ENCODE measurements at places on chromosomes 5 and 9.
A peak's percentile ranks its signal among the peaks of the same experiment; 100 is the strongest.

- no peak for DNase-seq
These were observed 52.6 kb upstream of the SH3PXD2B start for GRCh38 chr5:172506921-172507320.

DNA sequence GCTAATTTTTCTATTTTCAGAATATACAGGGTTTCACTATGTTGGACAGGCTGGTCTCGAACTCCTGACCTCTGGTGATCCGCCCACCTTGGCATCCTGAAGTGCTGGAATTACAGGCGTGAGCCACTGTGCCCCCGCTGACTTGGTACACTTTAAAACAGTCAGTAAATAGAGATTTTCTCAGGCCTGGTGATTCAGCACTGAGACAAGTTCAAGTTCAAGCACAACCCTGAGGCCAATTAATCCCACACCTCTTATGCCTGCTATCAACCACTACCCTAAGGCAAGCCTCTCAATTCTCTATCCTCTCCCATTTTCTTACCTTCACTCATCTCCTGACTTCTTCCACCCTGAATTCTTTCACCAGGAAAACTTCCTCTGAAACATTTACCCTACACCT is 18.9 kb downstream of the MUSK start:
- DNase-seq, result no peak

- DNase-seq, result no peak
These were observed 122.6 kb downstream of the FBXL17 start for GRCh38 chr5:108259306-108259705.

- no peak for DNase-seq
These were observed 27.1 kb downstream of the CCDC125 start for GRCh38 chr5:69305512-69305911.

- DNase-seq, result no peak
These were observed 4.6 kb downstream of the NRG2 start for GRCh38 chr5:140038373-140038957.

DNA sequence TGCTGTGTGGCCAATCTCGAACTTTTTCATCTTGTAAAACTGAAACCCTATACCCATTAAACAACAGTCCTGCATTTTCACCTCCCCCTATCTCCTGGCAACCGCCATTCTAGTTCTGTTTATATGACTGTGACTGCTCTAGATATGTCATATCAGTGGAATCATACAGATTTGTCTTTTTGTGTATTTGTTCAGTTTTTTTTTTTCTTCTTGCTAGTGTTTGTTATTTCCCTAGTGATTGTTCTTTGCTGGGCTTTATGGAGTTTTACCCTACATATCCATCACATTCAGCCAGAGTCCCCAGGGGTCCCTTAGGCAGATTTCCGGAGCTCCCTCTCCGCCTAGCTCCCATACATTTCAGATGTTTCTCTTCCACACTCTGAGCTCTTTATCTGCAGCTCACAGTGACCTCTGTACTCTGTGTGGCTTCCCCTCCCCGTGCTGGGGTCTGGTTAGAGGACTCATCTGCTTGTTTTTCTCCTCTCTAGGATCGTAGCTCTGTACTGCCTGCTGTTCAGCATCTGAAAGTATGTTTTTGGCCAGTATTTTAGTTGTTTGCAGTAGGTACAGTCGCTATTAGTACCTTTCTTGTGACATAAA is 25.1 kb upstream of the CARTPT start:
- DNase-seq, result no peak

DNA sequence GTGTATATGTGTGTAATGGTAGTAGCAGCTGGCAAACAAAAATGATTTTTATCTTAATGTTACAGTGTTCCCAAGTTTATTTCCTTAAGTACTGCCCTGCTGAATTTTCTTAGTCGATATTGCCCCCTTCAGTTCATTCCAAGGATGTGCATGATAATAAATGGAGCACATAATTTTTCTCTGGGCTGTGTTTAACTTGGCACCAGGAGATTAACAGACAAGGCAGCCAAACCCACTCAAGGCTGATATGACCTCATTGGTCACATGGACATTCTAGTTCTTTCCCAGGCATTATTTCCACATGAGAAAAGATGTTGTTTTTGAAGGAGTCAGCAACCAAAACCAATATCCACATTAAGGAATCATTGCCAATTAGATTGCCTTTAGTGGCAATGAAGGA is 61.8 kb downstream of the COX7C start:
- no peak for DNase-seq

DNA sequence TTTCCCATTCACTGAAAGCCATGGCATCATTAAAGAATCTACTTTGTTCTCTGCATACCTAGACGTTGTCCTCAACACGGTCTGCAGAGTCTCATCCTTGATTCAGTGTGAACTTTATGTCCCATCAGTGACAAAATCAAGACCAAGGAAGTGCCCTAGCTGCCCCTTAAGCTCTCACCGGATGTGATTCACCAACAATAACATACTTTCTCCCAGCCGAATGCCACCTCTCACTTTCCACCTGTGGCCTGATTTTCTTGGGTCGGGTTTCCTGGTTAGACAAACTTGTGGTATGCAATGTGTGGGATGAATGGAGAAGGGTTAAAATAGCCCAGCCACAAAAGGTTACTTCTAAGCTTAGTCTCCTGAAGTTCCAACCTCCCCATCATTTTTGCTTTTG is 145.3 kb upstream of the PAPPA start:
- DNase-seq, result no peak

DNA sequence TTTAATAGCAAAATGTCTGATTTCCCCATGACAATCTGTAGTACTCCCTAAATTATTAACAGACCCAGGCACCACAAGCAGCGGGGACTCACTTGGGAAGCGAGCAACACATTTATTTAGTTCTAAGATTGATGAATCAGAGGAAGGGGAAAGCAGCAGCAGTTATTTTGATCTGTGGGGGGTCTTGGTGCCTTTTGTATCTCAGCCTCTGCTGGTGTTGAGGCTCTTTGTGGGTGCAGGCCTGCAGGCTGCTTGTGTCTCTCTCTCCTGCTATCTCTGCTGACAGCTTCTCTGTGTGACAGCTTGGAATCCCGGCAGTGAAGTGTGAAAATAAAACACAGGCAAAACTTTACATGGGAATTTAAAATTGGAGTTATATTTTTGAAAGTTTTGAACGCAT is 878.2 kb upstream of the DMAC1 start:
- DNase-seq, result no peak

- no peak for DNase-seq
These were observed 14.0 kb upstream of the LOX start for GRCh38 chr5:122091936-122092600.

GRCh38 chr5:107605596-107606125 is 65.1 kb downstream of the EFNA5 start:
- DNase-seq, result no peak

- no peak for DNase-seq
These were observed 159.9 kb downstream of the TSSK1B start for GRCh38 chr5:113274836-113275414.

GRCh38 chr9:134730761-134731496 is 89.3 kb downstream of the COL5A1 start:
- DNase-seq, result no peak

DNA sequence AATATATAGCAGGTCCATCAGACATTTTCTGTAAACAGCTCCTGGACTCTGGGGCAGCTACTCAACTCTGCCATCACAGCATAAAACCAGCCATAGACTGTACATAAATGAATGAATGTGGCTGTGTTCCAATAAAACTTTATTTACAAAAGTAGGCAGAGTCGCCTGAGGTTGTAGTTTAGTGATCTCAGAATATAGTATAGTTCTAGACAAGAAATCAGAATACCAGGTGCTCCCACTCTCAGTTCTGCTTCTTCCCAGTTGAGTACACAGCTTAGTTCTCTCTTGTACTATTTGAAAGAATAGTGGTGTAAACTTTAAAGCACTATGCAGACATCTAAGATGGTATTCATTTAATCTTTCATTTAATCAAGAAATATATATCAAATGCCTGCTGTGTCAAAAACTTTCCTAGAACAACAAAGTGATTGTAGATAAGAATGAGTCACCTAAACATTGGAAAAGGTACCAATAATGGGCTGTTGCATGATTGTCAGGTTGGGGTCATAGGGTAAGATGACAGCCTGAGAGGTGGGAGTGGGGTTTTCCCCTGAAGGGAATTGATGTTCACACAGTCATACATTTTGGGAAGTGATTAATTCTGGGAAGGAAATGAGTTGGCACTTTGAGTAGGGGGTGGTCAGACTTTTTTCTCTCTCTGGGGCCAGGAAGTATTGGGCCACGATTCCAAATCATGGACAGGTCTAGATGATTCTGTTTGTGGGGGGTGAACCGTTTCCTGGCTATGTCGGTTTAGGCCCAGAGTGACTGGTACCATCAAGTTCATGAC is 37.0 kb downstream of the TNFSF8 start:
- DNase-seq, result no peak

DNA sequence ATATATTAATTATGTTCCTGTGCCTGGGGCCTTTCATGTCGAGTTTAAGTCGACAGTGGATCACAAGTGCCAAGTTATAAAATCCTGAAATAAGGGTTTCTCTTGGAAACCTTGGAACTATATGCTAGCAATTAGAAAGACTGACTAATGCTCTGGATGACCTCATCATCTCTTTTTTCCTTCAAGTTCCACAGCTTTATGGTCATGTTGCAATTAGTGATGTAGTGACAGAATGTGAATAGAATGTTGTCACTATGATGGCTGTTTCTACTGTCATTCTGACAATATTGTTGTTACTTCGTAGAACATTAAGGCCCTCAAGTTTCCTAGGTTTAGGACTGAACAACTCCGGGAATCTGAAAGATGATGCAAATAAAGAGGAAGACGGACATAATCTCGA is 368.0 kb upstream of the SEMA6A start:
- DNase-seq, result no peak

GRCh38 chr9:120877276-120878034 is 467 bp upstream of the PHF19 start:
- DNase-seq, result peak; percentile 78

DNA sequence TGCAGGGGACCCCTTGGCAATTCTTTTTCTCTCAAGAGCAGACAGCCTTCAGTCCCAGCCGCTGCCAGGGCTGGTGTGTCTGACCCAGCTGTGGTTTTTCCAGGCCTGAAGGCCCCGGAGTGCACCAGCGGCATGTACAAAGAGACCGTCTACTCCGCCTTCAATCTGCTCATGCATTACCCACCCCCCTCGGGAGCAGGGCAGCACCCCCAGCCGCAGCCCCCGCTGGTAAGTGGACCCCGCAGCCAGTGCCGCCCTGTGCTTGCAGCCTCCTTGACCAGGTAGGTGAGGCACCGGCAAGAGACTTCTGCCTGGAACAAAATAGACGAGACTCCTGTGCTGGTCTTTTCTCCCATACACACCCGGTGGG is 1.3 kb downstream of the TCF7 start:
- no peak for DNase-seq

DNA sequence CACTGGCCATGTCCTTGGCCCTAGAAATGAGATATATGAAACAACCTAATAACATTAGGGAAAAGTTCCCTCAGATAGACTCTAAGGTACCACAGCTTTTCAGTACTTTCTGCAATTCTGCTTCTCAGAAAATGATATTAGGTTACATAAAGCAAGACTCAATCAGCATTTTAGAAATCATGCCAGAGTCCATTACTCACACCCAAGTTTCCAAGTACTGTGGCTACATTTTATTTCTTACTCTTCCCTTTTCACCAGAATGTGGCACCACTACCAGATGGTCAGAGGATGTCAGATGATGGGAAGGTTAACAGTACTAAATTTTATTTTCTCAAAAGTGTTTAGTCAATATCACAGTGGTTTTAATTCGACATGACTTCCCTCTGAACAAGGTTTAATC is 217.2 kb downstream of the MLLT3 start:
- no peak for DNase-seq

DNA sequence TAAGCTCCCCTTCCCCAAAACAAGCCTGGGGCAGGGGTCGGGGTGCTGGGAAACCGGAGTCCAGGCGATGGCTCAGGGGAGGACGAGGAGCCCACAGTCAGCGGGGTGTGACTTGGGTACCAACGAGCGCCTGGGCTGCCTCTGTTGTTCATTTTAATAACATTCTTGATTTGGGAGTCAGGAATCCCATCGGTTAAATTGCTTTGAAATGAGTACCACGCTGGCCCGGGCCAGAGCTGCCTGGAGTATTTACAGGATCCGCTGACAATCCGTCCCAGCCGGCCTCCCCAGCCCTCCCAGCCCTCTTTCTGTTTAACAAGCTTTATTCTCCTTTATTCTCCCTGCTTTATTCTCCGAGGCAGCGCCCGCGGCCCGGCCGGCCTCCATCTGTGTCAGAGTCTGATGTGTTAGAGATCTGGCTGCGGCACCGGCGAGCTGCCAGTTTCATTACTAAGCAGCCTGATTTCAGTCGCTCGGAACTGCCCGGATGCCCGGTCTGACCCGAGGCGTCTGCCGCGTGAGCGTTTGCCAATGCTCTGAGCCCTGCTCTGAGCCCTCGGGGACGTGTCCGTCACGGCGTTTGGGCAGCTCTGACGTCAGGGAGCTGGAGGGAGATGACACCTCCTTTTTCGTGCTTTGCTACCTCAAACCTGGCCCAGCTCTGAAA is 16.5 kb upstream of the QRFP start:
- no peak for DNase-seq

GRCh38 chr5:154117930-154118329 is 72.6 kb upstream of the GALNT10 start:
- no peak for DNase-seq

DNA sequence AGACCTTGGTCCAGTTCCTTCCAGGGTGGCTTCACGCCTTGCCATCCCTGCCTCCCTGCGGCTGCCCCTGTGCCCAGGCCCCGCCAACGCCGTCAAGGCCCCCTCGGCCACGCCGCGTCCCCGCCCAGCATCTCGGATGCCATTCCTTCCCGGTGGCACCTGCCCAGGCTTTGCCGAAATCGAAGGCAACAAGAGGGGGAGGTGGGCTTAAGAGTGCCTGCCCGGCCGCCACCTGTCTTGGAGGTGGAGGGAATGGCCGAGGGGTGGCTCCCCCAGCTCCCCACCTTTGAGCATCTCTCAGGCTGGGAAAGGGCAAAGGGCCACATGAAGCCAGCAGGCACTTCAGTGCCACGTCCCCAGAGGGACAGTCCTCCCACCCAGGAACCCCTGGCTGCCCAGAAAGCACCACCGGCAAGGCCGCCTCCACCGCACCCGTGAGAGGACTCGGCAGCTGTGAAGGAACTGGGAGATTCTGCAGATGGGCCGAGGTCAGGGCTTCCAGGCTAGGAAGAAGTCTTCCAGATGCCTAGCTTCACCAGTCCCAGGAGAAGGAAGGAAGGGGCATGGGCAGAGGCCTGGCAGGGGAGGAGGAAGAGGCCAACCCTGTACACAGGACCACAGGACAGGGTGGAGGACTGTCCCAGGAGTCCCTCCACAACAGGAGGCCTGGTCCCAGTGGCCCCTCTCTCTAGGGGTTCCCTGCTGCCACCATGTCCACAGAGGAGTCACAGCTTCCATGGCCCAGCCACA is 218.0 kb downstream of the FANCC start:
- DNase-seq, result no peak

DNA sequence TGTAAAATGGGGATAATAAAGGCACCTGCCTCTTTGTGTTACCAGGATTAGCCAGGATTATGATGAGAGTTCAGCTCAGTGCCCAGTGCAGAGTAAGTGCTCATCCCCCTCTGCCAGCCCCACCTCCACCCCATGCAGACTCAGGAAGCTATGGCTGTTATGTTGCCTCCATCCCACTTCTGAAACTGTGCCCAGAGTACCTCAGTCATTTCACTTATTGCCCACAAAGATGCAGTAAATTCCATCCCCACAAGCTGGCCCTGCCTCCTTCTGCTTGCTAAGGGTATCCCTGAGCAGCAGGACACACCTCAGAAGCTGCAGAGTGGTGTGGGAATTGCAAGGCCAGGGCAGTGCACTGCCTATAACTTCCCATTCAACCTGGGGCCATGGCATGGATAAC is 415.1 kb downstream of the SPOCK1 start:
- DNase-seq, result no peak
